ENCODE measurements at places on chromosomes 13 and 19.

GRCh38 chr13:43783820-43784219, 3.0 kb downstream of the ENOX1 start:
- DNase-seq, result no peak

DNA sequence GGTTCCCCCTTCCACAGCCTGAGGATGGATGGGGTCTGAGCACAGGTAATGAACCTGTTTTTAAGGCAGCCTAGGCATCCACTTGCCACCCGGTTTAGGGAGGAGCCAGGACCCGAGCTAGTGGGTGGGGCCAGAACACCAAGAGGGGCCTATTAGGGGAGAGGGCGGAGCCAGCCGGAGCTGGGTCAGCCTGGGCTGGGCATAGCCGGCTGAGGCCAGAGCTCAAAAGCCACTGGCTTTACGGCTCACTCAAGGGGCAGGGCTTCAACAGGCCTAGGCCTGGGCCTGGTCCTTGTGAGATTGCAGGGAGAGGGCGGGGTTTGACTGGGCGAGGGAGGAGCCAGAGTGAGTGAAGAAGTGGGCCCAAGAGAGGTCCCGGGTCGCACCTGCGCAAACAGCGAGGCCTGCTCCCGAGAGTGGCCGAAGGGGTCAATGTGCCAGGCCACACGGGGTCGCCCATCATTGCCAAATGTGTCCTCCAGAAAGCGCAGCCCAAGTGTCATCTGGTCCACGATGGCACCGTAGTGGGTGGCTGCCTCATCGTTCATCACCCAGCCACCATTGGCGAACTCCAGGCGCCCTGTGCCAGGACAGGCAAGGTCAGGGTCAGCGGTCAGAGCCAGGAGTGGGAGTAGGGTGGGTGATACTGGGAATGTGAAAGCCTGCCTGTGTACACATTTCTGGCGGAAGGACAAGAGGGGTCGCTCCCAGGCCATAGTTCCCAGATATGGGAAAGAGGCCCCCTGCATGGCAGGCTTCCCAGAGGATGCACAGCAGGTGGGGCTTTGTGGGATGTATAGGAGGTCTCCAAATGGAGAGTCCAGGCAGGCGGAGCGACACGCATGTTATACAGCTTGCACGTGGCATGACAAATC, 1.9 kb downstream of the MAN2B1 start:
- peak; percentile 34 for DNase-seq

DNA sequence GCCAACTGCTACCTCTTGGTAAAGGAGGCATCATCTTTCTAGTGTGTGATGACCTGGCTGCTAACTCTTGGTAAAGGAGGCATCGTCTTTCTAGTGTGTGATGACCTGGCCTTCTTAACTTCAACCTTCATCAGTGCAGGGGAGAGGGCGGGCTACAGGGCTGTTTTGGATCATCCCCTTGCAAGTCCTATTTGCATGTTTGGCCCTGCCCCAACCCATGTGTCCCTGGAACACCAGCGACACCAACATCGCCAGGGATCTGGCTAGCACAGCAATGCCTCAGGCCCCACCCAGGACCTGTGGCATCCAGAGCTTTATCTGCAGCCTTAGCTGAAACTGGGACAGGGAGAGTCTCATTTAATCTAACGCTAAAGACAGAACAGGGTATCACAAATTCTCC, 492.4 kb downstream of the MYO16 start:
- no peak for DNase-seq

DNA sequence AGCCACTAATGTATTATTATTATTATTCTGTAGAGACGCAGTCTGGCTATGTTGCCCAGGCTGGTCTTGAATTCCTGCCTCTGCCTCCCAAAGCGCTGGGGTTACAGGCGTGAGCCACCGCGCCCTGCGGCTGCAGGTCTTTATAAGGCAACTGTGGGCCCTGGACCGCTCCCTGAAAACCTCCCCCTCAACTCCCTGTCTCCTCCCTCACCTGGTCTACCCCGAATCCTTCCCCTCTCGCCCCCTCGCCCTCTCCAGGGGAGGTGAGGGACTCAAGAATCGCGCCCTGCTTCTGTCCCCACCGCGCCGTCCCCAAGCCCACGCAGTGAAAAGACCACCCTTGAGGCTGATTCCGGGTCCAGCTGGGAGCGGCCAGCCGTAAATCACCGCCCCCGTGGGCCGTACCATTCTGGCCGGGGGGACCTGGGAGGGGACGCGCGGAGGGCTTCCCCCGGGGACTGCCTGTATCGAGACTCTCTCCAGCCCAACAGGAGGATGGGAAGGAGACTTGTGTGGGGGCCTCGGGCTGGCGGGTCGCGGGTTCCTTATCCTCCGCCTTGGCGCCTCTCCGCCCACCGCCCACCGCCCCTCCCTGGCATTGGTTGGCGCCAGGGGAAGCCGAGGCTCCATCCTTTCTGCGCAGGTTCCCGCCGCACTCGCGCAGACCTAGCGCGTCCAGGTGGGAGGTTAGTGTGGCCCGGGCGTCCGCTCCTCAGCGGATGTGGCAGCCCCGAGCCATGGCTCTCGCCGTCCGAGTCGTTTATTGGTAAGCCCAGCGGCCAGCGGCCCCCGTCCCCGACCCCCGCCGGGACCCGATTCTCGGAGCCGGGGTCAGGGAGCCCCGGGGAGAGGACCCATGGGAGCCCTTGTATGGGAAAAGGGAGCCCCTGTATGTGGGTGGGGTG, at the start of gene SELENOW:
Gene SELENOW (plus strand): TSS at position 655 of the 905 bp plus-strand sequence. CDS start 83 bp downstream, at position 738.
- DNase-seq, result peak; percentile 47

- DNase-seq, result no peak
Measured at GRCh38 chr13:22736084-22736767, 444.6 kb upstream of the SGCG start.

DNA sequence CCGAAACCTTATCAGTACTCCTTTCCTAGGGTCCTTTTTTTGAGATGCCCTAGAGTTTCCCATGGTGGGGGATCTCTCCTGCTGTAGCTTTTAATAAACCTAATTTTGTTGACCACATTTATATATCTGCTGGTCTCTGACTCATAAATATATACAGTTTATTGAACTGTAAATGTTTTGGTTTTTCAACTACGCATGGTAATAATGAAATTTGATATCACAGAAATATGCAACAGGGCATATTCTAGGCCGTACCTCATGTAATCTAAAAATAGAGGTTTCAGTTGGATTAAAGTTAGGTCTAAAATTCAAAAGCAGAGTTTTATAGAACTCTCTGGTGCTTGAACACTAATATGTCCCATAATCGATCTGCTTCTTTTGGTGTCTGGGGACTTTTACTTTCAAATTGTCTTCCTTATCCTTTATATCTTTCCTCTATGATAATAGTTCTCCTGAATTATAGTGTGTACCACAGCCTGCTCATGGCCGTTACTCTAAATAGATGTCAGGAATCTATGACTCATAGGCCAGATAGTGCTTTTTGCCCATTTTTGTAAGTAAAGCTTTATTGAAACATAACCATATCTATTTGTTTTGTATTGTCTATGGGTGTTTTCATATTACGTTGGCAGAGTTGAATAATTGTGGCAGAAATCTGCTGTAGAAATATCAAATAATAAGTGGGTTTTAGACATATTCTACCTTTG, 324.8 kb upstream of the PCDH9 start:
- DNase-seq, result no peak

DNA sequence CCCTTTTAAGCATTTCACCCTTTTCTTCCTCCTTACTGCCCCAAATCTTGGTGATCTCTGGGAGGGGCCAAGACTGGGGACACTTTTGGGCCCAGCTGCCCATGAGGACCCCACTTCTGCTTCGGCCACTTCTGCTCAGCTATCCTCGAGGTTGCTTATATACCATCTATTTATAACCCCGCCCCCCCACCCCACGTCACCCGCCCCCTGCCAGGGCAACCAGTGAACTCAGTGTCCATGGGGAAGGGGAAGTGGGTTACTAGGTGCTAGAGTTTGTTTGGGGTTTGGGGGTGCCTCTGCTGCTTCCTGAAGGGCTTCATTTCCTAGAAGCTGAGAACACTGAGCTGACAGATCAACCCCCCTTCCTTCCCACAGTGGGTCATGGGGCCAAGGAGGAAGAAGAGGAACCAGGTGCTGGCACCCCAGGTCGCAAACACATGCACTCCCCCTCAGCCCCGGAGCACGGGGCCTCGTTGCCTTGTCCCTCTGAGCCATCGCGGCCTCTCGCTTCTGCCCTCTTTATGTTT, 6.1 kb upstream of the ADGRE5 start:
- DNase-seq, result no peak

DNA sequence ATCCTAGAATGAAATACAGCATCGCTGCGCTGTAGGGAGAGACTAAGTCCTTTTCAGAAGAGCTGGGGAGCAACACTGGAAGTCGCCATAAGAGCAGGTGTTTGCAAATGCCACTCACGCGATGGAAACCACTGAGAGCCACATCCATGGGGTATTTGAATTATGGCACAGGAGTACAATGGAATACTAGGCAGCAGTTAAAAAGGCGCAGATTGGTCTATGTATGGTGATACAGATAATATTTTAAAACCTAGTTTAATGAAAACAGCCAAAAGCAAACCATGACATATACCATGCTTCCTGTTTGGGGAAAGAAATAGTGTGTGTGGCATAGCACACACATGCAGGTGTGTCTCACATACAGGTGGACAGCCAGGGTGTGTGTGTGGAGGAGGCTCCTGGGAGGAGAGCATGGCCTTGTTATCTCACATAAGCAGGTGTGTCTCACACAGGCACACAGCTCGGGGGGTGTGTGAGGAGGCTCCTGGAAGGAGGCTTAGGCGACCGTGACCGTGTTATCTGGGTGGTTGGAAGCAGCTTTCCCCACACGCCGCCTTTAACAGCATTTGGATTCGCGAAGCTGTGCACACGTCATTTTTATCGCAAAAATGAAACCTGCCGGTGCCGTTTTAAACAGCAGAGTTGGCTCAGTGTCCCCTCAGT, 33.6 kb downstream of the ADPRHL1 start:
- no peak for DNase-seq

GRCh38 chr13:67048821-67049150, 181.3 kb downstream of the PCDH9 start:
- DNase-seq, result no peak

GRCh38 chr13:109541081-109541480, 245.3 kb downstream of the IRS2 start:
- DNase-seq, result no peak

DNA sequence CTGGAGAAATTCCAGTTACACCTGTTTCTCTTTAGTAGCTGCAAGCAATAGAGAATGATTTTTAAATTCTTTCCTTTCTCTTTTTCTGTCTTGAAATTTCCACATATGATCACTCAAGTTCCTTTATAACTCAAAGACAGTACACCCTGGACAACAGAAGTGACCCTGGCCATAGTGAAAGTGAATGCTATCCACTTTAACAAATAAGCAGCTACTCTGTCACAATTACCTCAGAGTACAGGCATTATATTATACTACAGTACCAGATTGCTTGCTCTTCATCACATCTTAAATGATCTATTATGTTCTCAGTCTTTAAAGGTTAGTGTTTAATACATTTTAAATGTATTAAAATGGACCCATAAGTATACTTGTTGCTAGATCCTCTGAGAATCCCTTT, 136.2 kb downstream of the KLF12 start:
- DNase-seq, result no peak

GRCh38 chr19:16460454-16460853, 11.3 kb downstream of the EPS15L1 start:
- no peak for DNase-seq

Measured in SK-MEL-5 (cell line).